ENCODE measurements at places on chromosomes 1 and 21.
A peak's percentile ranks its signal among the peaks of the same experiment; 100 is the strongest.

GRCh38 chr1:193927550-193927949 is 741.1 kb upstream of the B3GALT2 start:
- no peak for DNase-seq

GRCh38 chr1:179369751-179370341 is 4.1 kb downstream of the AXDND1 start:
- DNase-seq, result no peak

GRCh38 chr1:153985941-153986761 is at the start of gene RAB13:
TSS of gene RAB13 (minus strand) at chr1:153986339. CDS start at chr1:153986236, 103 bp downstream.
- no peak for DNase-seq

- DNase-seq, result no peak
Measured at GRCh38 chr1:34163792-34164731, 968 bp downstream of the CSMD2 start.

DNA sequence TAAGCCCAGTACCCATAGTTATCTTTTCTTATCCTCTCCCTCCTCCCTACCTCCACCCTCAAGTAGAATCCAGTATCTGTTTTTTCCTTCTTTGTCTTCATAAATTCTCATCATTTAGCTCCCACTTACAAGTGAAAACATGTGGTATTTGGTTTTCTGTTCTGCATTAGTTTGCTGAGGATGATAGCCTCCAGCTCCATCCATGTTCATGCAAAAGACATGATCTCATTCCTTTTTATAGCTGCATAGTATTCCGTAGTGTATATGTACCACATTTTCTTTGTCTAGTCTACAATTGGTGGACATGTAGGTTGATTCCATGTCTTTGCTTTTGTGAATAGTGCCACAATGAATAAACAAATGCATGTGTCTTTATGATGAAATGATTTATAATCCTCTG is 55.2 kb downstream of the PRKACB start:
- no peak for DNase-seq

- DNase-seq, result no peak
Measured at GRCh38 chr1:168213349-168213748, 12.5 kb upstream of the SFT2D2 start.

DNA sequence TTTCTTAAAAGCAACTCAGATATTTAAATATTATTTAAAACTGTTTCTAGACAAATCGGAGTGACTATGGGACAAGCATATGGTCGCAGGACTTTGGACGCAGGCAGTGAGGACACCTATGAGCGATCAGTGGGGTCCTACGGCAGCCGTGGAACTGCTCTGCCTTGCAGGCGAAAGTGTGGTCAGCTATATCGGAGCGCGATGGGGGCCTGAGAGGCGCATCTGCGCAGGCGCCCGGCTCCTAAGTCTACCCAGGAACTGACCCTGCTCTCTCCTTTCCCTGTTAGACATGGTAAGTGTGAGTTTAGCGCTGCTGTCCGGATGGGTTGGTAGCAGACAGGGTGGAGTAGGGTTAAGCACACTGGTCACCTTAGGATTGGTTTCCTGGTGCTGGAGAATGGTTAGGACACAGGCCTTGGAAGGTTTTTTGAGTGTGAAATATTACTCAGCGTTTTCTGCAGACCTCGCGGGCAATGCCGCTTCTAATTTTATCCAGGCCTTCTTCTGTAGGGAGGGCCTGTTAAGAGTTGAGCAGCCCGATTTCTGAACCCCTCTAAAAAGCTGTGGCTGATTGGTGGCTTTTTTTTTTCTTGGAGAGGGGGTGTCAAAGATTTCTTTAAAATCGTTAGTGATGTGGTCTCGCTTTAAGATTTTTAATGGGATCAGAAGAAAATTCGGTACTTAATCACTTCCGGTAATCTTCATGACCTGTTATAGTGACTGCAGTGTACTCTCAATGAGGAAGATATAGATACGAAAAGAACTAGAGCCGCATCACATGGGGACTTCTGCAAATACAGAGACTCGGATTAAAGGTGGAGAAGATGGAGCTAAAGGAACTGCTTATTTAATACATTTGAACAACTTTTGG is at the start of gene RABGGTB:
Gene RABGGTB (plus strand): TSS at position 274 of the 871 bp plus-strand sequence. CDS start 16 bp downstream, at position 290.
- peak; percentile 26 for DNase-seq

GRCh38 chr1:22416555-22417454 is 34.8 kb upstream of the ZBTB40 start:
- DNase-seq, result no peak

DNA sequence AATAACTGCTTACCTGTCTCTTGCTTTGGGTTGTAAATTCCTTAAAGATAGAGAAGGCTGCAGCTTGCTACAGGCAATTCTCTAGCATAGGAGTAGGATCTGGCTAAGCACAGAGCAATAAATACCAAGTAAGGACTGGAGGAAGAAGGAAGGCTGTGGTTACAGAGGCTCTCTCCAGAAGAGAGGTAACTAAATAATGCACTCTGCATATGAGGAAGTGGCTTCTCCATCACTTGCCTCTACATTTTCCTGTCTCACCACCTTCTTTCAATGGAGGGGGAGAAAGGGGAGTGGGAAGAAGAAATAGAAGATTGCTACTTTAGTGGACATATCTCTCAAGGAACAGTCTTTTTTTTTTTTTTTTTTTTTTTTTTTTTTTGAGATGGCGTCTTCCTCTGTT is 60.9 kb upstream of the LAX1 start:
- no peak for DNase-seq

DNA sequence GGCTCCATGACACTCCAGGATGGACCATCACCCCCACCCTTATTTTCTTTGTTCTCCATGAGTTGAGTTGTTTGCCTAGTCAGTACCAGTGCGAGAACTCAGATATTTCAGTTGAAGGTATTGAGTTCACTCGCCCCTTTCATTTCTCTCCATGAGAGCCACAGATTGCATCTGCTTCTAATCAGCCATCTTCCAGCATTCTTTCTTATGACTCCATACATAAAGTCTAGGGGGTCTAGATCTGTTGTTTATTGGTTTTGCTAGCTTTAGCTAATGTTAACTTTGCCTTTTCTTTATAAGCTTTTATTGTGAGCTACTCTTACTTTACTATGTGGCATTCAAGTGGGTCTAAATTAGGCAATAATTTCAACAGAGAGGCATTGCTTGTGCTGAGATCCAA is 71.6 kb upstream of the PDC start:
- no peak for DNase-seq

DNA sequence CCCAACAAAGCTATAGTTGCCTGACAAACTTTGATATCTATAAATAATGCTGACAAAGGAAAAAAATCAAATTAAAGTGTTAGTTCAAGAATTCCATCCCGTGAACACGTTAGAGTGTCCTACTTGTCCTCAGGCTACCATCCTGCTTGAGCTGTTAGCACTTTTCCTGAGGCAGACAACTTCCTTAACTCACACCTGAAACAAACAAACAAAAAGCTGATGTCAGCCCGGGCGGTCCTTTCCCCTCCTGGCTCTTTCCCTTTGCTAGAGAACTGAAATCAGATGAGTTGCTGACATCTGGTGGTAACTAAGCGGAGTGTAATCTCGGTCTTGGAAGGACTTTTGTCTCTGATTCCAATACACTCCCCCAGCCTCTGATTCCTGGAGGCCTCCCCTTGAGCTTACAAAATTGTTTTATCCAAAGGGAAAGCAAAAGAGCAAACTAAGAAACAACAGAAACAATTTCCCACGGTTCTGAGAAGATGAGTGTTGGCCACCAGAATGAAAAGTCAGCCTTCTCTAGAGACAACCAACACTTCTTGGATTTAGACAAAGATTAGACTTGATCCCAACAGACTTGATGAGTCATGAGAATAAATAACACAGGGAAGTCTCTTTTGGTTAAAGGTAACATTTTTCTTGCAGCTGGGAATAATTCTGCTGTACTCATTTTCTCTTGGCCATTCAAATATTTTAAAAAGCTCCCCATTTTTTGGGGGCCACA is 135.4 kb downstream of the PROX1 start:
- DNase-seq, result no peak

DNA sequence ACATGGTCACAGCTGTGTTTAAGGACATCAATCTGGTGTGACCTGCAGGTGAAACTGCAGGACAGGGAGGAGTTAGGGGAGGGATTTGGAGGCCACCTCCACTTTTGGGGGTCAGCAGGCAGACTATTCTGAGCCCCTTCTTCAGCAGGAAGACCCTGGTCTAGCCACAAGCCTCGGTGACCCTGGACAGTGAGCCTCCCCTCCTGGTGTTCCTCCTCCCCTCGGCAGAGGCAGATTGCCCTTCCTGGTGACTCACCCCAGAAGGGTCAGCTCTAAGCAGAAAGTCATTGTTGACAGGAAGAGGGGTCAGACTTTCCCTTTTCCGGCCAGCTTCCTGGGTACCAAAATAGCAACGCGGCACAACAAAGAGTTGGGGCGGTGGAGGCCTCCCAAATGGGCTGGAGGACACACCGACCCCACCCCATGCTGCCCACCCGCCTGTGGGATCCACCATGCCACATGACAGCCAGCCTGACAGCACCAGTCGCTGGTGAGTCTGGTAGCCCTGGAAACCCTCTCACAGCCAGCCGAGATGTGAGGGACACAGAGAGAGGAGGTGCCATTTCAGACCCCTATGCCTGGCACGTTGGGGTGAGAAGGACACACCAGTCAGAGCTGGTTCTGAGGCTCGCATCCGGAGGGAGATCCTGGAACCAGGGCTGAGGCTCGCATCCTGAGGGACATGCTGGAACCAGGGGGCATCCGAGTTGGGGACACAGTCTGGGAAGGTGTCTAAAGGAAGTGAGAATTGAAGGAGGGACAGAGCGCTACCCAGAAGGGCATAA is 14.7 kb upstream of the CSF1 start:
- DNase-seq, result no peak

DNA sequence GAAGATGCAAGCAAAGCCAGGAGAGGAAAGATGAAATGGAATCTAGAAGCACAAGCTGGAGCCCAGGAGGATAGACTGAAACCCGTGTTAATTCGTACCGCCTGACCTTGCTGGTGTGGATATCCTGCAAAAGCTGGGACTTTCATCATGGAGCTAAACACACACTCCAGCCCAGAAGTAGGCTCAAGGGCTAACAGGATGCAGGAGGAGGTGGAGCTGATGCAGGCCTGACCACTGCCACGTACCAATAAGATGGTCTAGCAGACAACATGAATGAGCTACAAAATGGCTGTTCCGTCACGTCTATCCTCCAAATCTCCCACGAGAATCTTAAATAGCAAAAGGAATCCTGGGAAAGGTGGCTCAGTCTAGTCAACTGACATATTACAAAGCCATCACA is 270.3 kb downstream of the SDCCAG8 start:
- DNase-seq, result no peak

- DNase-seq, result no peak
Measured at GRCh38 chr1:113170519-113170918, 97.5 kb downstream of the LRIG2 start.

DNA sequence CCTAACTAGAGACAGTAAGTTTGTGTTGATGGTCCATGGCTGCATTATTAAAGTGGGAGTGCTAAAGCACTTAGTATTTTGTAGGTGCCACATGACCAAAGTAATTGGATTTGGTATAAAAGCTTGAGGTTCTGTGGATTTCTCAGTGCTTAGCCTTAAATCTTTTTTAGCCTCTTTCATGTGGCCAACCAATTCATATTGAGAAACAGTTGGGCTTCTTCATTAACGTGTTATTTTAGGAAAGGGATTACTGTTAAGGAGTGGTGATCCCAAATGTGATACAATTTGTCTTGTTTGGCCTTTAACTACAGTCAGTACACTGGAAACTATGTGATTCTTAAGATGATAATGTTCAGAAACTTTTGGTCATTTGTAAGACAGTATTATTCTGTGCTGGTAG is 25.5 kb downstream of the MAN1A2 start:
- no peak for DNase-seq

DNA sequence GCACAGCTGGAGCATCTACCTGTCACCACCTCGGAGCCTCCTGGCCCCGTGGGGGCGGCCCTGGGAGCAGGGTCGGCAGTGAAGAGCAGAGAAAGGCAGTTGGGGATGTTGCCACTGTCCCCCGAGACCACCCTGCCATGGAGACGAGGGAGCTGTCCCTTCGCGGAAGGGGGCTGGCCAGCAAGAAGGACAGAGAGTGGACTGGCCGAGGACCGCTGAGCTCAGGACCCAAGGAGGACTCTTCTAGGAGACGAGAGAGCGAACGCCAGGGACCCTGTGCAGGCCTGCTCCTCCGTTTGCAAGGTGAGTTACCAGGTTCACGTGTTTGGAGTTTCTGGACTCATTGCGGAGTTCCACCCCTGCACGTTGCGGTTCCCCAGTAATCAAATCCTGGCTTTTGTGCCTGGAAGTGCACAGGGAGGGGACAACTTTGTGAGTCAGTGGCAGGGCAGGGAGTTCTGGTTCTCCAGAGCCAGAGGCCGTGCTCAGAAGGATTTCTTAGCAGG is 5.6 kb upstream of the POFUT2 start:
- no peak for DNase-seq

DNA sequence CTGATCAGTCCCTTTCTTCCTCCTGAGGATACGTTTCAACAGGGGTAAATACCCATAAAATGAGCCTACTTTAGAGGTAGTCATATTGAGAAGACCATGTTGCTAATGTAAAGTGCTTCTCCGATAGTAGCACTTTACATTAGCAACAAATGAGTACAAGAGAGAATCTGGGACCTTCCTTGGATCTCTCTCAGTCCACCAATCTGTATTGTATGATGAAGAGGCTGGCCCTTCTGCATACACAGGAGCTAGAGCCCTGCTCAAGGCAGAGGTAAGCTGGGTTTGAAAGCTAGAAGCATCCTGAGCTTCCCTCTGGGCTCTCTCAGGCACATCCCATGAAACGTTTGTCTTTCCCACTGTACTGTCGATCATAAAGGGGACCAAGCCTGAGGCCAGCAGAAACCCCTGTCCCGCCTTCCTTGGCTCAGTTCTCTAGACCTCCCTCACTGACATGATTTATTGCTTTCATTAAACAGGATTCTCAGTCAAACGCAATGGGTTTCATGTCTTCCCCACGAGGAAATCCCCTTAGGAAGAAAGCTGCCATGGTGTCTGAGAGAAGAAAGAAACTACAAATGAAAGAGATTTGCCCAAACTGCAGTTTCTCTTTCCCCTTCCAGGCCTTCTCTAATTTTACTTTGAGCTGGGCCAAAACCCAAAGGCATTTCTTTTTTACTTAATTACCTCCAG is 62.8 kb upstream of the BCAR3 start:
- DNase-seq, result no peak

GRCh38 chr1:247812637-247813036 is 11.3 kb downstream of the OR14A16 start:
- DNase-seq, result no peak

GRCh38 chr1:205447457-205448341 is 8.1 kb downstream of the BLACAT1 start:
- DNase-seq, result no peak

- no peak for DNase-seq
Measured at GRCh38 chr1:245051349-245052221, 103.2 kb upstream of the KIF26B start.
